Stimulated activated CD4-positive, alpha-beta T cell treated with anti-CD3 and anti-CD28 coated beads, TNF-alpha, amount 100 ng/mL, for 24 hours (primary cell): ENCODE measurements at places on chromosomes 5 and 9.

DNA sequence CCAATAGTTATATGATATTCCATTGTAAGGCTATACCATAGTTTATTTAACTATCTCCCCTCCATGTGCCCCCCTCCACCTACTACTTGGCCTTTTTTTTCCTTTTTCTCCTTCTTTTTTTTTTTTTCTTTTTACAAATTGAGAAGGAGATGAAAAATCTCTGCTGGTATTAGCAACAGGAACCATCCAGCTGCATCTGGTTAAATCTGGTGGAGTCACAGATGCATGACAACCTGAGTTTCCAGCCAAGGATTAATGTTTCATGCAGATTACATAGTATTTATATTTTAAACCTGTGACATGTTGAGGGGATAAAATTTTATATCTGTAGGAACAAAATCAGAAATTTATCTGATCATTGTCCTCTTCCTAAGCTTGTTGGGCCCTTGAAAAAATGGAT, 128.5 kb upstream of the IQGAP2 start:
- no peak for DNase-seq

- DNase-seq, result no peak
Measured at GRCh38 chr9:16595227-16595626, 275.2 kb downstream of the BNC2 start.

GRCh38 chr5:39946356-39947045, 521.7 kb upstream of the DAB2 start:
- no peak for DNase-seq

DNA sequence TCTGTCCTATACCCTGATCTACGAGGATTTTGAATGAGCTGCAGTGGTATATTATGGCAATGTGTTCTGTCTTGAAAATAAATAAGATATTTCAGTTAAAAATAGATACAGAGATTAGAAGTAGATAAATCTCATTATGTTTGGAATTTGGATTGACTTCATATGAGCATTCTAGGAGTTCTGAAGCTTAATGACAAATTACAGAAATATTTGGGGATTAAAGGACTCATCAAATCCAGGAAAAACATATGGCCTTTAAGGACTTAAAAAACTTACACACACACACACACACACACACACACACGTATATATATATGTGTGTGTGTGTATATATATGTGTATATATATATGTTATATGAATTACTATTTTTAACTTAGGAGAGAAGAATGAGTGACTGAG, 446.9 kb upstream of the CD180 start:
- no peak for DNase-seq

DNA sequence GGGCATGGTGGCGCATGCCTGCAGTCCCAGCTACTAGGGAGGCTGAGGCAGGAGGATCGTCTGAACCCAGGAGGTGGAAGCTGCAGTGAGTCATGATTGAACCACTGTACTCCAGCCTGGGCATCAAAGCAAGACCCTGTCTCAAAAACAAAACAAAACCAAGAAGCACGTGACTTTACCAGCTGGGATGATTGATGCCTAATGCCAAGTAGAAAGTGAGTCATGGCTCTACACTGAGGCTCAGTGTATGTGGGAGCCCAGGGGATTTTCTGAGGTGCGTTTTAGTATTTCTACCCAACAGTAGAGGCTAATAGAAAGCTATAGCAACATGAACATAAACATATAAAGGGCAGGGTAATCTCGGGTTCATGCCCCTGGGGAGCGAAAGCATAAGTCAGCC, 13.9 kb upstream of the BRD3OS start:
- DNase-seq, result no peak

- no peak for DNase-seq
Measured at GRCh38 chr9:138103111-138103848, 225.7 kb downstream of the CACNA1B start.

GRCh38 chr5:158552241-158552640, 547.5 kb downstream of the EBF1 start:
- no peak for DNase-seq

GRCh38 chr9:81591791-81592190, 97.6 kb downstream of the TLE1 start:
- no peak for DNase-seq

- DNase-seq, result no peak
Measured at GRCh38 chr9:87020169-87020950, 73.1 kb upstream of the GAS1 start.

DNA sequence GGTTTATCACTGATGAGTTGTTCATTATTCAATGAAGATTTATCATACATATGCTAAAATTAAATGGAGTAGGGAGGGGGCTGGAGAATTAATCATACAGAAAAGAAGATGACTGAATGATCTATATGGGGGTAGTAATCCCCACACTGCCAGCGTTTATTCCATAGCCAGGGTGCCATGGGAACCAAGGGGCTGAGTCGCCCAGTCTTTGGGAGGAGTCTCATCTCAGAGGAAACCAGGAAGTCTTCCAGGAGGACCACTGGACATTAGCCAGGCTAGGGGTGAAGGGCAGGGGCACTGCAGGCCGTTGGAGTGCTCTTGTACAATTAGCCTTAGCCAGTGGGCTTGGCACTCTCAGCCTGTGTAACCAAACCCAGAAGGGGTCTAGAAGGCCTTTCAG, 226.5 kb downstream of the ARL15 start:
- no peak for DNase-seq

- no peak for DNase-seq
Measured at GRCh38 chr5:138676556-138677193, 76.5 kb upstream of the CTNNA1 start.

- no peak for DNase-seq
Measured at GRCh38 chr9:13716090-13716489, 436.6 kb upstream of the MPDZ start.

GRCh38 chr9:8677741-8678140, 878.2 kb upstream of the DMAC1 start:
- no peak for DNase-seq

DNA sequence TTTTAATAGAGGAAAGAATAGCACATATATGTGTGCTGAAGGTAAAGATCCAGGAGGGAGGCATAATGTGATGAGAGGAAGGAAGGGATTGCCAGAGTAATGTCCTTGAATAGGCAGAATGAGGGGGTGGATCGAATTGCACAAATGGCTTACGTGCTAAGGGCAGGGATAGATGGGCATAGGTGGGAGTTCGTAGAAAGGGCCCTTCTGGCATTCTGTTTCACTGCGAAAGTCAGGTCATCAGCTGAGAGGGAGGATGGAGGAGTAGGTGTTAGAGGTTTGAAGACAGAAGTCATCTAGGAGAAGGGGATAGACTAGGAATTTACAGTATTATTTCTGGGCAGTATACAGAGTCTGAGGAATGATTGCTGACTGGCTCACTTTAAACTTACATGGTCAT, 32.1 kb downstream of the CNOT6 start:
- no peak for DNase-seq

- no peak for DNase-seq
Measured at GRCh38 chr9:75372499-75373268, 284.4 kb downstream of the OSTF1 start.

DNA sequence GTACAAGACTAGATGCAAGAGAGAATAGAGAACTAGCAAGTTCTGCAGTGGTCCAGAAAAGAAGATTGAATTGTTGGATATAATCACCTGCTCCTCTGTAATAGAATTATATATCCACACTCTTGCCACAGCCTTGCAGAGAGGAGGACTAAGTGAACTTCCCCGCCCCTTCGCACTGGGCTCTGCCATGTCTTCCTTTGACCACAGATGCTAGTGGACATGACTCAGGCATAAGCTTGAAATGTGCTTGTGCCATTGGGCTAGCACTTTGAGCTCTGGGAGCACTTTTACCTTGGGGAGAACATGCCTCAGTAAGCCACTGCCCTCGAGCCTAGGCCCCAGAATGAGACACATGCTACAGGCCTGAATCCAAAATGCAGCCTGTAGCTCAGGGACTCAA, 113.5 kb upstream of the RASA1 start:
- DNase-seq, result no peak

GRCh38 chr9:38227656-38228055, 158.6 kb upstream of the SHB start:
- no peak for DNase-seq

DNA sequence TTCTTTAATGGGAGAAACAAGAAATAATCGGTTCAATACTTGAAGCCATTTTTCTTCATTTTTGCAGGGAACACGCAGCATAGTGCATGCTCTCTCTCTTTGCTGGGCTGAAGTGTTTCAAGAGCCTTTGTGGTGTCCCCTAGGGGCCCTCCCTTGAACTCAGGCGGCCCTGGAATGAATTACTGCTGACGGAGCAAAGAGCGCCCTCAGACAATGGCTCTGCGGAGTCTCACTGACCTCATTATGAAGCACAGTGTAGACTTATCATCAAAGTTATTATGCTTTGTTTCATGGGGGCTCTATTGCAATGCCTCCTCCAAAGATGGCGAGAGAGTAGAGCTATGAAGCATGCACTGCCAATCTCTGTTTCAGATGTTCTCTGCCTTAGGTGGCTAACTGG, 64.8 kb upstream of the ADCY2 start:
- DNase-seq, result no peak

GRCh38 chr5:95628933-95629332, 9.0 kb downstream of the GPR150 start:
- no peak for DNase-seq

DNA sequence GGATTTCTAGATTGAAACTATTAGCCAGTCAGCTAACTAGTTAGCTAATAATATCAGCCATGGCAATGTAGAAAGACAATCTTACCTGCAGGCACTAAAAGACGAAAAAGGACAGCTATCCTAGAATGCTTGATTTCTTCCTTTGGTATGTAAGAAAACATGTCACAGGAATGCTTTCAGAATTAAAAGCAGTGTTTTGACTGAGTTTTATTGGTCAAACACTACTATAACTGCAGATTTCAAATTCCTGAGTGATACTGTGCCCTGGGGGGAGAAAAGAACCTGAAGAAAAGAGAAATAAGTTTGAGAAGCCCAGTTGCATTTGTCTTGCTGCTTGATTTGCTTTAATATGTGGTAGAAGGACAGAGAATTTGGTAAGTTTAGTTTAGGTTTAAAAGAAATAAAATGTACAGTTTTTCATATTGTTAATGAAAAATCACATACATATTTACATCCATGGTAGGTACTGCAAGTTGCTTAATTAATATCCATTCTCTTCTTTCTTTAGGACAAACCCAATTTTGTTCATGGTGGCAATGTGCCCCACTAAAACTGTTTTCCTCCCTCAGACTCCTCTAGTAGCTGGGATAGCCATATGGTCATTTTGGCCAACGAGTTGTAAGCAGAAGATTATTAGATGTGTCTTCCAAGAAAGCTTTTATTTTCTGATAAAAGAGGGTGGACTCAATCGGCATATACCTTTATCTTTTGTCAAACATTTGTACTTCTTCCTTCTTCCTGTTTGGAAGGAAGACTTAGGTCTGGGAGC, 4.3 kb upstream of the FAM169A start:
- no peak for DNase-seq
